GF-D8 (cell line): ENCODE measurements at places on chromosomes 11 and 22.
A peak's percentile ranks its signal among the peaks of the same experiment; 100 is the strongest.

- DNase-seq = no peak
These were observed 13.1 kb downstream of the LARGE2 start for GRCh38 chr11:45935349-45936064.

DNA sequence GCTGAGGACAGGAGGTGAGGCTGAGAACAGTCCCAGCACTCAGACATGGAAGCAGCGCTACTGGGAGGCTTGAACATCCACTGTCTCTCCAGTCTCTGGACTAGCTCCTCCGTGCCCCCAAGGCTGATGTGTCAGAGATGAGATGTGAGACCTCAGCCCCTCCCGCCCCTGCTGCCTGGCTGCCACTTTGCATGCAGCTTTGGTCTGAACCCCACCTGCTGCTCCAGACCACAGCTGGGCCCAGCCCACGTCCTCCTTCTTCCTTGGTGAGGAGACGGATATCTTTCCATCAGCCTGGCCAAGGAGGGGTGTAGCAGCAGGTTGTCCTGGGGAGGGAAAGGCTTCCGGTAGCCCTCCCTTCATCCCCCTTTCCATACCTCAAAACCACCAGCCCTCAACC is 148.0 kb upstream of the B3GAT1 start:
- DNase-seq = no peak

DNA sequence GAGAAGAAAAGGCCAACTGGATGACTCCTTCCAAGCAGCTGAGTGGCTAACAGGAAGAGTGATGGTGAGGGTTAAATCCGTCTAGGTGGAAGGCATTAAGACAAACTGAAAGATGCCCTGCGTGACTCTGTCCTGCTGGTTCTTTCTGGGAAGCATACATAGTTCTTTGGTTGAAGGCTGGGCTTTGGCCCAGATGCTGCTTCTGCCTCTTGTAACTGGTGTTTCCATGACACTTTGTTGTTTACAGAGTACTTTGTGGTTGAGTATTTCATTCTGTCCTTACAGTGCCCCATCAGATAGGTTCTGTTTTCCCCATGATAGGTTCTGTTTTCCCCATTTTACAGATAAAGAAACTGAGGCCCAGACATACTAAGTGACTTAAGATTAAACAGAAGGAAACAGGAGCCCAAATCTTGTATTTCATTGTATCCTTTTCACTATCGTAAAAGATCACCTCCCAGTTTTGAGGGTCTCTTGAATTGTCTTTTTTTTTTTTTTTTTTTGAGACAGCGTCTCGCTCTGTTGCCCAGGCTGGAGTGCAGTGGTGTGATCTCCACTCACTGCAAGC is 124.3 kb upstream of the RASSF10 start:
- DNase-seq = no peak

DNA sequence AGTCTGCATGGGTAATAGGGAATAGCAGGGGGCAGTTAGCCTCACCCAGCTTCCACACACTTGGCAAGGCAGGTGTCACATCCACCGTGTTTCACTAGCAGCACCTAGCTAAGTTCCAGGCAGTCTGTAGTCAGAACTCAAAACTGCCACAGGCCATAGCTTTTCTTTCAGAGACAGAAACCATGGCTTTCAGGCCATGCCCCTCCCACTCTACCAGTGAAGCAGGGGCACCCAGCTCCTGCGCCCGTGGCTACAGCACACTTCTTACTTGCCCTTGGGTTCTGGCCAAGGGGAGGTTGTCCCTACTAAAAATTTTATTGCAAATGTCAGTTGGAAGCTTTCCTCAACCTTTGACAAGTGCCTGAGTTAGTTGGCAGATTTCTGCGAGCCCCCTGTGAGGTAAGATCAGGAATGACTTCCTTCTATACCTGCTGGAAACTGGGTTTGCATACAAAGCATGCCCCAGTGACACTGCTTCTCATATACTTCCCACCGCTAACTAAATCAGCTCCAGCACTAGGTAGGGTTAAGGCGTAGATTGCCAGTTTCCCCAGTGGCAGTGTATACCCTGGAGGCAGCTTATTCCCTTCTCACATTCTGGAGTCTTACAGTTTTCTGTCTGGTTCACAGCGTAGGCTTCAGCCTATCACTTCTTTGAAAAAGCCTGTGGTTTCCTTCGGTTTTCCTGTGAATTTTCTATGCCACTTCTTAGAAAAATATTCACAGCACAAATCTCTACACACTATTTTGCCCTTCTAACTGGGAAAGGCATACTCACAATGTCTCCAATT is 139.0 kb upstream of the LUZP2 start:
- DNase-seq = no peak

GRCh38 chr11:17672469-17672868 is 46.9 kb upstream of the MYOD1 start:
- DNase-seq = no peak

GRCh38 chr11:12205330-12205729 is 94.9 kb downstream of the MICAL2 start:
- no peak for DNase-seq

GRCh38 chr22:26394777-26395176 is 34.3 kb upstream of the ASPHD2 start:
- DNase-seq = no peak

DNA sequence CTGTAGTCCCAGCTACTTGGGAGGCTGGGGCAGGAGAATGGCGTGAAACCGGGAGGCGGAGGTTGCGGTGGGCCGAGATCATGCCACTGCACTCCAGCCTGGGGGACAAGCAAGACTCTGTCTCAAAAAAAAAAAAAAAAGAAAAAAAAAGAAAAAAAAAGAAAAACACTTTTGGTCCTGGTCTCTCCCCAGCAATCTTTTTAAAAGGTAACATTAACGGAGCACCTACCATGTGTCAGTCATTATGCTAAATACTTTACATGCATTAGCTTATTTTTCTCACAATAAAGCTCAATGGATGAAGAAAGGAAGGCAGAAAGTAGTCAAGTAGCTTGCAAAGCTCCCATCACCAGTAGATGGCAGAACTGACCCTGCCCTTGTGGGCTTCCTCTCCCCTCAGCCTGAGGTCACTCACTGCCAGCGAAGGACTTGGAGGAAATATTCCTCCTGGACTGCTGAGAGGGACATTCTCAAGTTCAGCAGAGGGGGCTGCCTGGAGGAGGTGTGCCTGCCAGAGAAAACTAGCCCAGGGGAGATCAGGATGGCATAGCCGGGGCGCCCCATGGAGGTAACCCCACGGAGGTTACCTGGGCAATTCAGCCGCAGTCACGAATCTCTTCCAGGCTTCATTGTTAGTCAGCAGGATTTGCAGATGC is 15.5 kb downstream of the APOL3 start:
- DNase-seq = no peak

- no peak for DNase-seq
These were observed 842.1 kb downstream of the TBC1D22A start for GRCh38 chr22:47604563-47604962.

- DNase-seq = no peak
These were observed 37.3 kb upstream of the POU2AF1 start for GRCh38 chr11:111416231-111416960.

- no peak for DNase-seq
These were observed 69.6 kb upstream of the ALKBH3 start for GRCh38 chr11:43810929-43811596.

- no peak for DNase-seq
These were observed 47.3 kb downstream of the TENM4 start for GRCh38 chr11:79393362-79394043.

DNA sequence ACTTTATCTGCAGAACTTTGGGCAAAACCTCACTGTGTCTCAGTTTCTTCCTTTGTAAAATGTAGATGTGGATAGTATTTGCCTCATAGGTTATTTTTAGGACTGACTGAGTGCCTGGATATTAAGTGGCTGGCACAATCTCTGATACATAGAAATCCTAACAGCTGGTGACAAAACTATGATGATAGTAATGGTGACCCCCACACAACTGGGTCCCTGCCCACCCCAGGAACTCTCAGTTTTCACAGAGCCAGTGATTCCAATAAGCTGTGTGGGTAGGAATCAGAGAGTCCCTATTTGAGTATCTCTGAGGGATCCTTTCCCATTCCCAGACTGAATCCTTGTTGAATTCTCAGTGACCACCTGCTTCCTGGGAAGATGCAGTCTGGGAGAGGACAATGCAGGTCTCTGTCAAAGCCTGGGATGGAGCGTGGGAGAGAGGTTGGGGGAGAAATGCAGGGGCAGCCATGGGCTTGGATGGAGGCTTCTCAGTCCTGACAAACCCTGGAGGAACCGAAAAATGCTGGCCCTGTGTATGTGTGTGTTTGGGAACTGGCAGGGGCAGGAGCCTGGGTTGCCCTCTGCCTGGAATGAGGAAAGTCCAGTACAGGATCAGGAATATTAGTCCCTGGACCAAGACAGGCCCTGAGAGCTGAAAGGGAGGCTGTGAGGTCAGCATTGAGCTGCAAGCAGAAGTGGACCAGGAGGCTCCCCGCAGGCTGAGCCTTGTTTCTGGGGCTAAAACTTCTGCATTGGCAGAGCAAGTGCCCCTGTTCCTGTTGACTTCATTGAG is 6.1 kb upstream of the P2RY6 start:
- DNase-seq = no peak

- no peak for DNase-seq
These were observed 6.6 kb upstream of the FIBIN start for GRCh38 chr11:26987272-26987671.

GRCh38 chr11:16127732-16128131 is 228.6 kb downstream of the SOX6 start:
- no peak for DNase-seq

DNA sequence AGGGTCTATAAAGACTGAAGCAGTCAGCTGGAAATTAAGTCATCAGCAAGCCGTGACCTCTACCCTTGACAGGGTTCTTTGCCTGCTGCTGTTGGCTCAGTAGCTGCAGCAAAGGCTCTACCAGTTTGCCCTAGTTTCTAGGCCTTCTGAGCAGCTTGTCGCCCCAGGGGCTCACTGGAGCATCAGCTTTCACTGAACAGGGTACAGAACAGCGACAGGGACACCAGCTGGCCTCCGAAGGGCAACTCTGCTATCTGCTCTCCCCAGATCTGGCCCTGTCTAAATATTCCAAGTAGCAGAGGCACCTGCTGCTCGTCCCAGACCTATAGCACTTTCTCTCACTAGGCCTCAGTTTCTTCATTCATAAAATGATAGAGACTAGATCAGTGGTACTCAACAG is 42.4 kb downstream of the SMCO4 start:
- DNase-seq = no peak

DNA sequence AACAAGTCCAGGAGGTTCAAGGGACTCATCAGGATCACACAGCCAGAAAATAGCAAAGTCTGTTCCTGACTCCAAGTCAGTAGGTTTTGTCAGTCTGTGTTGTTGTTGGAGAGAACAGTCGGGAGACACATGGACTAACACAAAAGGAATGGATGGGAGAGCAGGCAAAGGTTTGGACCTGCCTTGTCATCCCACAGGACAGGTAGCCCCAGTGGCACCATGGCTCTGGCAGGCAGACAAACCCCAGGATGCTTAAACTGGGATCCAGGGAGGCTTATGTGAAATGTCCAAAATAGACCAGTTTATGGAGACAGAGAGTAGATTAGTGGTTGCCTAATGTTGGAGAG is 201.6 kb upstream of the NAV2 start:
- DNase-seq = no peak

DNA sequence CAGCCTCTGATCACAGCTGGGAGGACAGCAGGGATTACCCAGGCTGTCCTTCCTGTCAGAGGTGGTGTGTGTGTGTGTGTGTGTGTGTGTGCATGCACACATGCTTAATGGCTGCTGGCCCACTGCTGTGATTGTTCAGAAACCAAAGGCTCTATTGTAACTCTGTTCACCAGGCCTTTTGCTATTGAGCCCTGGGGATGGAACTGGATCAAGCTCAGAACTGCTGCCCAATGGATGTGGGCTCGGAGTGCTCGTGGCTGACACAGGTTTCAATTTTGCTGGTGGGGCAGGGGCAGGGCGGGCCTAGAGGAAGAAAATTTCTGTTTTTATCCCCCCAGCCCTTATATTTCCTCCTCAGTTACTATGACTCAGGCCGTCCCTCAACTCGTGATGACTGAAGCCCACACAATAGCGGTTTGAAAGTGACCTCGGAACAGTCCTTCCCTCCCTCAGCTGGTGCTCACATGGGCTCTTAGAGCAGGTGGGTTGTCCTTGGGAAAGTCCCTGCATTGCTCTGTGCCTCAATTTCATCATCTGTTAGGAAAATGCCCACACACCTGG is 359.3 kb downstream of the TENM4 start:
- no peak for DNase-seq

DNA sequence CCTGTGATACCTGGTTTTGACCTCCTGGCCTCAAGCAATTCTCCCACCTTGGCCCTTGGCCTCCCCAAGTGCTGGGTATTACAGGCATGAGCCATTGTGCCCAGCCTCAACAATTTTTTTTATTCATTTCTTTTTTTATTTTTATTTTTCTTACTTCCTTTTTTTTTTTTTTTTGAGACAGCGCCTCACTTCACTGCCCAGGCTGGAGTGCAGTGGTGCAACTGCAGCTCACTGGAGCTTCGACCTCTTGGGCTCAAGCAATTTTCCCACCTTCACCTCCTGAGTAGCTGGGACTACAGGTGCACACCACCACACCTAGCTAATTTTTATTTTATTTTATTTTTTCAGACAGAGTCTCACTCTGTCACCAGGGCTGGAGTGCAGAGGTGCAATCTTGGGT is 25.5 kb upstream of the CECR2 start:
- no peak for DNase-seq

GRCh38 chr11:125080531-125080911 is 17.4 kb downstream of the SLC37A2 start:
- DNase-seq = no peak

DNA sequence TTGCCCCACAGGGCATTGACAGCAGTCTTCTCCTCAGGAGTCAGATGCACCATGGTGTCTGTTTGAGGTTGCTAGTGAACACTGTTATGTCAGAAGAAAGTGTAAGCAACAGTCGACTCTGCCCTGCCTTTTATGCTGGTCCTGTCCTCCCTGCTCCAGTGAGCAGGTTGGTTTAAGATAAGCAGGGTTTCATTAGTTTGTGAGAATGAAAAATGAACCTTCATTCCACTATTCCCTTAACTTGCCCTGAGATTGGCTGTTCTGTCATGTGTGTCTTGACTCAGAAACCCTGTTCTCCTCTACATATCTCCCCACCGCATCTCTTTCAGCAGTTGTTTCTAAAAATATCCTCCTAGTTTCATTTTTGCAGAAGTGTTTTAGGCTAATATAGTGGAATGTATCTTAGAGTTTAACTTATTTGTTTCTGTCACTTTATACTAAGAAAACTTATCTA is at the start of gene HBD:
Gene HBD (minus strand): TSS at position 103 of the 454 bp plus-strand sequence. CDS start 50 bp downstream, at position 53.
- no peak for DNase-seq

DNA sequence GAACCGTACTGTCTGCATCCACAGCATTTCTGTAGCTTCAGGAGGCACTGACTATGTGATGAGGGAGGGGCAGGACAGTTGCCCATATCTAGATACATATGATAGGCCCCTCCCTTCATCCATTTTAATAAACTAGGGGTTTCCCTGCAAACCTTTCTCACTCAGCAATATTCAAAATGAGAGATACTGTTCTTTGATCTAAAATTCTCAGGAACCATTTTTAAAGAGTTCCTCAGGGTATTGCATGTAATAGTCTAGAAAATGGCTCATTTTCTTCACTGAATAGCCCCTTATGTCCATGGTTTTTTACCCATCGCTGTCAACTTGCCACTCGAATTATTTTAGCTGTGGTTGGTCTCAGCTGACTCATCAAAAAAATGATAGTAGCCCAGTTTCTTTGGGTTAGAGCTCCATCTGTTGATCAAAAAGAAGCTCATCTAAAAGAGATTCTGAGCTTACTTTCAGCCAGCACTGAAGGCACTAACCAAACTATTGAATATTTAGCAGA is 37.0 kb upstream of the DNAJB7 start:
- DNase-seq = peak; percentile 11

- peak; percentile 77 for DNase-seq
These were observed 7.4 kb downstream of the NDUFV1 start for GRCh38 chr11:67613960-67614715.

- no peak for DNase-seq
These were observed 1589.4 kb upstream of the TENM4 start for GRCh38 chr11:81030186-81030585.

- no peak for DNase-seq
These were observed 51.4 kb downstream of the ADAMTS15 start for GRCh38 chr11:130499828-130500227.
